ENCODE measurements at places on chromosomes 6 and 20. TPM values are rescaled to one million over a fixed set of nuclear protein-coding genes. Genes with fewer than 3 reads are reported as not detected.
A peak's percentile ranks its signal among the peaks of the same experiment; 100 is the strongest.

The RAD21L1 gene
- total RNA-seq: not detected

DNA sequence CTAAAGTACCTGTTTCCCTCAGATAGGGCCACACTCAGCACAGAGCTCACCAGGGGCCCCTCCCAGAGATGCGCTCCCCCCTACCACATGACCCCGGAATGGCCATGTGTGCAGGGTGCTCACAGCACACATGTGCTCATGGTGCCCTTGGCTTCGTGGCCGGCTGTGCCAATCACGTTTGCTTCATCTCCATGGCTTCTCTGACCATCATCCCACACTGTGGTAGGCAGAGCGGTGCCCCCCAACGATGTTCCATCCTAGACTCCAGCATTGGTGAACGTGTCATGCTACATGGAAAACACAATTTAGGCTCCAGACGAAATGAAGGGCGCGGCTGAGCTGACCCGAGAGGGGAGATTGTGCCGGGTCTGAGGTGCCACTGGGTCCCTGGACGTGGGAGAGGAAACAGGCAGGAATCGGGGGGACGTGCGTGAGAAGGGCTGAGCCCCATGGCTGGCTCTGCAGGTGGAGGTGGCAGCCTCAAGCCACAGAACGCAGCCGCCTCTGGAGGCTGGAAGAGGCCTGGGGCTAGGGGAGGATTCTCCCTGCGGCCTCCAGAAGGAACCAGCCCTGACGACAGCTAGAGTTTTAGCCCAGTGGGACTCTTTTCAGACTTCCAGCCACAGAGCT, 126.5 kb downstream of the DLL1 start:
- no peak overlapping the region for H3K27ac ChIP-seq
- DNase-seq: no peak
- H3K4me1 ChIP-seq: peaks cover 19% of the 10 kb centered on the region
- H3K36me3 ChIP-seq: no peaks in the 10 kb centered on the region
- H3K27me3 ChIP-seq: no peaks in the 10 kb centered on the region
- no peak overlapping the region for H3K4me3 ChIP-seq

GRCh38 chr6:83514466-83514865, 2.1 kb downstream of the PRSS35 start:
- H3K36me3 ChIP-seq: no peaks in the 10 kb centered on the region
- no peak overlapping the region for H3K27ac ChIP-seq
- no peak overlapping the region for H3K4me3 ChIP-seq
- peaks cover 20% of the 10 kb centered on the region for H3K4me1 ChIP-seq
- DNase-seq: no peak
- no peaks in the 10 kb centered on the region for H3K27me3 ChIP-seq

The GPLD1 gene
- total RNA-seq: 4.2 TPM

The GPX5 gene
- total RNA-seq: not detected

The PLG gene
- total RNA-seq: not detected

DNA sequence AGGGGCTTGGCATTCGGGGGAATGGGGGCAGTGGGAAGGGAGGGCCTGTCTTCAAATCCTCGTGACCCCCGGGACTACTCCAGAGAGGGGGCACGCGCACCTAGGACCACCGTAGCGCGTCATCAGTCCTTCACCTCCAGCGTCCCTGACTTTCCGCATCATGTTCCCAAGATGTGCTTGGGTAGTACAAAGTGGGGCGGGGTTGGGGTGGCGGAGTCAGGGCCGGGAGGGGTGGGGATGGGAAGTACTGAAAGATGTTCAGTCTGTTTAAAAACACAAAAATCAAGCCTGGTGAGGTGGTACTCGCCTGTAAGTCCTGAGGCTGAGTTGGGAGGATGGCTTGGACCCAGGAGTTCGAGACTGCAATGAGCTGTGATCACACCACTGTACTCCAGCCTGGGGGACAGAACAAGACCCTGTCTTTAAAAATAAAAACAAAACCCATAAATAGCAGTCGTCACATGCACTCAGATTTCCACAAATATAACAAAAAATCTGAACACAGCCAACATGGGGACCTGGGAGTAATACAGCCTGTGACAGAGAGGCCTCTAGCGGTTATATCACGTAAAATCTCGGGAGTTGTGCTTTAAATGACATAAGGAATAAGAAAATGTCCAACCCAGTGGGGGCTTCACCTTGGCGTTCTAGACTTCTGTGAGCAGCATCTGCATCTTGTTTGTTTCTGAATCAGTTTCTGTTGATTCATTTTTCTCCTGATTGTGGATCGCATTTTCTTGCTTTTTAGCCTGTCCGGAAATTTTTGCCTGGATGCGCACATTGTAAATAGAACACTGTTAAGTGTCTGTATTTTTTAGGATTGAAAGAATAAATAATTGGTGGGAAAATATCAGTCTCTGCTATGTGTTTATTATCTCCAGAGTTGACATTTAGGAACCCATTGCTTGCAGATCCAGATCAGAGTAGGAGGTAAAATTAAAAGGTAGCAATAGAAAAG, 698 bp upstream of the LRP11 start:
- peaks cover 31% of the 10 kb centered on the region for H3K4me1 ChIP-seq
- no peak for DNase-seq
- H3K27ac ChIP-seq: peak overlapping the region; percentile 95
- H3K27me3 ChIP-seq: no peaks in the 10 kb centered on the region
- H3K36me3 ChIP-seq: no peaks in the 10 kb centered on the region
- peak overlapping the region; percentile 72 for H3K4me3 ChIP-seq

- no peak for DNase-seq
- H3K4me1 ChIP-seq: no peaks in the 10 kb centered on the region
- no peak overlapping the region for H3K4me3 ChIP-seq
- H3K27ac ChIP-seq: no peak overlapping the region
Observed at GRCh38 chr20:48261398-48261910, 476.2 kb upstream of the SULF2 start.

DNA sequence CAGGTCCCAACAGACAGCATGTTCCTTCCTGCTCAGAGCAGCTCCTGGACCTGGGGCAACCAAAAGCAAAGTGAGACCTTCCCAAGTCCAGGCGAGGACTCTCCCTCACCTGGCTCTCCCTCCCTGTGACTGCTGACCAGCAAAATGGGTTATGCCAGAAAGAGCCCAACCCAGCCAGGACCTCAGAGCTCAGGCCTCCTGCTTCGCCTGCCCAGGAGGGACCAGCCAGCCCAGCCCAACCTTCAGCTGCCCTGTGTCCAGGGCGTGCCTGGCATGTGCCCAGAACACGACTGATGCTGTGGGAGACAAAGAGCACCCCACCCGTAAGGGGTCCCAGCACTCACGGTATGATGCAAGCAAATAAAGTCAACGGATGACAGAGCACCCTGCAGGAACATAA, 74.0 kb upstream of the CST7 start:
- no peak overlapping the region for H3K27ac ChIP-seq
- no peak overlapping the region for H3K4me3 ChIP-seq
- H3K4me1 ChIP-seq: no peaks in the 10 kb centered on the region
- DNase-seq: no peak
- H3K36me3 ChIP-seq: no peaks in the 10 kb centered on the region

The TCP11 gene
- total RNA-seq: not detected

The TULP4 gene
- total RNA-seq: 169 TPM

- H3K4me3 ChIP-seq: peak within 1 kb of the TSS; percentile 95
- peaks cover 7% of the 10 kb centered on the region for H3K36me3 ChIP-seq
- peaks cover 43% of the 10 kb centered on the region for H3K4me1 ChIP-seq
- H3K27me3 ChIP-seq: no peaks in the 10 kb centered on the region
- peak within 1 kb of the TSS; percentile 100 for H3K27ac ChIP-seq
- peak; percentile 96 for DNase-seq
Observed at GRCh38 chr6:108560463-108561308, at the start of gene FOXO3. TSS of gene FOXO3 (plus strand) at chr6:108560917. CDS start at chr6:108561209, 292 bp downstream.

The LAMA2 gene
- total RNA-seq: 123 TPM

DNA sequence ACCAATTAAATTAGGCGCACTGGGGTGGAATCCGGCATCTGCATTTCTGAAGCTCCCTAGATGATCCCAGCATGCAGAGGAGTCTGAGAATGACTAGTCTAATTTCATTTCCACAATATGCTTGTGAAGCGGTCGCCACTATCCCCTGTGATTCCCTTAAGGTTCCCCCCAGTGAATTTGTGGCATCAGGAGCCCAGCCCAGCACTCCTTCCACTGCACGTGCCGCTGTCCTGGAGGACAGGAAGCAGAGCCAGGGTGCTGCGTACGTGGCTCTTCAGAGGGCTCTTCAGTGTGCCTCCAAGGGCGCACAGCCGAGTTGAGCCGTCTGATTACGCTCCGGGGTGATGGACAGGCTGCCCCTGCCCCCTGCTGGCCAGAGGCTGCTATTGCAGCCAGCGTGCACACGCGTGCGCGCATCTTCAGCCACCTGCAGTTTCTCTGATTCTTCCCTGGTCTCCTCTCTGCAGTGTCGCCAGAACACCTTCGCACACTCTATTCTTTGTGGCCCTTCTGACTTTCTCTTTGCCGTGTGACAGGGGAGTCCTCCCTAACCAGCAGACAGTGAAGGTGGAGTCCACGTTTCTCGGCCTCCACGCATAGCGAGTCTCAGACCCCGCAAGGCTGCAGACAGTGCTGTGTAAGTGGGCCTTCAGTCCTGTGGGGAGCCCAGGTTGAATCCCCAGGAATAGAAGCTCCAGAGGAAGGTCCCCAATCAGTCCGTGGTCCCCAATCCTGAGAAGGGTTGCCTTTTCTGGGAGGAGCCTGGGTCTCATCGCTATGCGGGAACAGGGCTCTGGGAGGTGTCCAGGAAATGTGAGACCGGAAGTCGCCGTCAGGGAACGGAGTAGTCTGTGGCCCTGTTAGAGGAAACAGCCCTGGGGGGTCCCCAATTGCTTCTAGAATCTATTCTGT, 16.5 kb upstream of the NCR2 start:
- H3K27ac ChIP-seq: no peak overlapping the region
- H3K4me1 ChIP-seq: peaks cover 5% of the 10 kb centered on the region
- no peaks in the 10 kb centered on the region for H3K36me3 ChIP-seq
- DNase-seq: no peak
- peak overlapping the region; percentile 32 for H3K4me3 ChIP-seq
- H3K27me3 ChIP-seq: peaks cover 8% of the 10 kb centered on the region

GRCh38 chr6:107116931-107117330, 1.6 kb upstream of the BEND3 start:
- H3K4me1 ChIP-seq: peaks cover 25% of the 10 kb centered on the region
- no peak for DNase-seq
- no peaks in the 10 kb centered on the region for H3K36me3 ChIP-seq

- H3K4me3 ChIP-seq: no peak overlapping the region
- no peaks in the 10 kb centered on the region for H3K27me3 ChIP-seq
Observed at GRCh38 chr6:89346433-89346832, 6.1 kb downstream of the UBE2J1 start.

GRCh38 chr6:16759181-16759645, 2.0 kb downstream of the ATXN1 start:
- H3K27ac ChIP-seq: peak overlapping the region; percentile 99
- no peak for DNase-seq
- H3K27me3 ChIP-seq: no peaks in the 10 kb centered on the region
- H3K36me3 ChIP-seq: no peaks in the 10 kb centered on the region
- H3K4me1 ChIP-seq: peaks cover 60% of the 10 kb centered on the region
- peak overlapping the region; percentile 94 for H3K4me3 ChIP-seq

- H3K27ac ChIP-seq: no peak overlapping the region
- H3K27me3 ChIP-seq: no peaks in the 10 kb centered on the region
- H3K4me1 ChIP-seq: peaks cover 6% of the 10 kb centered on the region
- no peak overlapping the region for H3K4me3 ChIP-seq
Observed at GRCh38 chr6:15763364-15763763, 100.5 kb upstream of the DTNBP1 start.

- no peaks in the 10 kb centered on the region for H3K27me3 ChIP-seq
- peaks cover 14% of the 10 kb centered on the region for H3K4me1 ChIP-seq
- H3K4me3 ChIP-seq: no peak overlapping the region
Observed at GRCh38 chr6:95572098-95572497, 5.2 kb upstream of the MANEA start.

The GPR6 gene
- total RNA-seq: not detected

- H3K36me3 ChIP-seq: no peaks in the 10 kb centered on the region
- peaks cover 34% of the 10 kb centered on the region for H3K4me1 ChIP-seq
- H3K4me3 ChIP-seq: no peak overlapping the region
- H3K27ac ChIP-seq: peak overlapping the region; percentile 32
- DNase-seq: no peak
- no peaks in the 10 kb centered on the region for H3K27me3 ChIP-seq
Observed at GRCh38 chr6:71481011-71481410, 192.4 kb downstream of the OGFRL1 start.

The OR2H2 gene
- not detected for total RNA-seq

DNA sequence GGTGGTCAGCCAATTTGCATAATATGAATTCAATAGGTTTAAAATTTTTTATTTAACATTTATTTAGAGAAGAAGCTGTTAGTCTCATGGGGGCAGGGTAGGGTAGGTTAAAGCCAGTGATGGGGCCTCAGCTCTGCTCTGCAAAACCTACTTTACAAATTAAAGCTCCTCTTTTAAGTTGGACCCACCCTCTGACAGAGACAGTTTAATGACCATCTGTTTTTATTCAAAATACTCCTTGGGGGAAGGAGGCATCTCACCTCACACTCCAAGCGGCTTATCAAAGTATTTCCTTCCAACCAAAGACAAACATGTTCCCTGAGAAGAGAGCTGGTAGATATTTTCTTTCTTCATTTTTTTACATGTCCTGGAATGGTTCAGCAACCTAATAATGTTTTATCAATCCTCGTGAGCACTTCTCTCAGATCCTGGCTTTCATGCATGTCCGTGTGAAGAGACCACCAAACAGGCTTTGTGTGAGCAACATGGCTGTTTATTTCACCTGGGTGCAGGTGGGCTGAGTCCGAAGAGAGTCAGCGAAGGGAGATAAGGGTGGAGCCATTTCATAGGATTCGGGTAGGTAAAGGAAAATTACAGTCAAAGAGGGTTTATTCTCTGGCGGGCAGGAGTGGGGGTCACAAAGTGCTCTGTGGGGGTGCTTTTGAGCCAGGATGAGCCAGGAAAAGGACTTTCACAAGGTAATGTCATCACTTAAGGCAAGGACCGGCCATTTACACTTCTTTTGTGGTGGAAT, 184.7 kb downstream of the GJA1 start:
- DNase-seq: no peak
- no peak overlapping the region for H3K4me3 ChIP-seq
- H3K27me3 ChIP-seq: no peaks in the 10 kb centered on the region
- no peaks in the 10 kb centered on the region for H3K36me3 ChIP-seq
- H3K27ac ChIP-seq: no peak overlapping the region
- H3K4me1 ChIP-seq: no peaks in the 10 kb centered on the region

GRCh38 chr20:7977709-7978108, 37.5 kb upstream of the HAO1 start:
- no peaks in the 10 kb centered on the region for H3K27me3 ChIP-seq
- H3K4me1 ChIP-seq: no peaks in the 10 kb centered on the region
- no peak for DNase-seq
- H3K27ac ChIP-seq: no peak overlapping the region
- no peak overlapping the region for H3K4me3 ChIP-seq

DNA sequence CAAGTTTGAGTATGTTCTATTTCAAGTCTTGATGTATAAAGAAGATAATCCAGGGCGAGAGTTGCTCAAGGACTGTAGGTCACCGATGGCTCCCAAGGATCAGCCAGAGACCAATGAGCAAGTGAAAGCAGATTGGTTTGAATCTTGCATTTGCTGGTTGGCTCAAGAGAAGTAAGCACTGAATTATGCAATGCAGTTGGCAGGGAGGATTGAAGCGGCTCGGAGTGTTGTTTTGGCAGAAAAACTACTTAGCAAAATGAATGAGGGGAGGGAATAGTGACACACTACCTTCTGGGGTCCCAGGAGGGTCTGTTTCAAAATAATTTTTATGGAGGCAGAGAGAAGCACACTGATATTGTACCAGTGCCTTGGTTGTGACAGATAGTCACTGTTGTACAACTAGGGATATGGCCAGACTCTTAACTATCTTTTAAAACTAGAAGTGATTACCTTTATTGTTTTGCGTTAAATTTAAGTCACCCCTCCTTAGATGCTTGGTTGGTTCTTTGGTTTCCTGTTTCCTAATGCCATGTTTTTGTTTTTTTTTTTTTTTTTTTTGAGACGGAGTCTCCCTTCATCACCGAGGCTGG, 15.7 kb downstream of the SASH1 start:
- H3K36me3 ChIP-seq: peaks cover 3% of the 10 kb centered on the region
- no peaks in the 10 kb centered on the region for H3K27me3 ChIP-seq
- H3K27ac ChIP-seq: peak overlapping the region; percentile 17

The SPDEF gene
- not detected for total RNA-seq

Data from esophagus muscularis mucosa (tissue), 4 donors.